Stimulated activated CD4-positive, alpha-beta T cell treated with anti-CD3 and anti-CD28 coated beads, TNF-alpha, amount 100 ng/mL, for 1 hour (primary cell): ENCODE measurements at places on chromosomes 11 and 22.

- DNase-seq: no peak
Measured at GRCh38 chr22:45895436-45896152, 81.4 kb downstream of the WNT7B start.

DNA sequence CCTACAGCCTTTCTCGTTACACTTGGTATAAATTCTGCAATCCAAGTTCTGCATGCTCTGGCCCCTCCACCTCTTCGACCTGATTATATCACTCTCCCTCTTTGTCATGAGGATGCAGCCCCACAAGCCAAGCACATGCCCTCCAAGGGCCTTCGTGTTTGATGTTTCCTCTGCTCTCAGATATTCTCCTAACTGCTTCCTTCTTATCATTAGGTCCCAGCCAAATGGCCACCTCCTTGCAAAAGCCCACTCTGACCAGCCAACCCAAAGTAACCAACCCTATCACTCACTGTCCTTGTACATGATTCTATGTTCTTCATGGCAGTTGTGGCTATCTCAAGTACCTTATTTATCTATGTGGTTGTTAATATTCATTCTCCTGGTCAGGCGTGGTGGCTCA is 38.3 kb upstream of the LRRC55 start:
- DNase-seq: no peak

DNA sequence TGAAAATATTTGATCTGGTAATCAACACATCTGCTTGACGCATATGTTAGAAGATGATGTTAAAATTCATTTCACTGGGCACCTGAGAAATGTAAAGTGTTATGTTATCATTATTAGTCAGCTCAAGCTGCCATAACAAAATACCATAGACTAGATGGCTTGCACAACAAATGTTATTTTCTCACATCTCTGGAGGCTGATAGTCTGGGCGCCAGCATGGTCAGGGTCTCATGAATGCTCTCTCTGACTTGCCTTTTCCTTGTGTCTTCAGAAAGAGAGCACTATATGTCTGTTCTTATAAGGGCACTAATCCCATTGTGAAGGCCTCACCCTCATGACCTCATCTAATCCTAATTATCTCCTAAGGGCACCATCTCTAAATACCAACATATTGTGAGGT is 435.3 kb downstream of the NELL1 start:
- DNase-seq: no peak

GRCh38 chr11:108223348-108224149 is 682 bp downstream of the ATM start:
- DNase-seq: no peak

- no peak for DNase-seq
Measured at GRCh38 chr11:86442827-86443226, 68.1 kb downstream of the CCDC81 start.

DNA sequence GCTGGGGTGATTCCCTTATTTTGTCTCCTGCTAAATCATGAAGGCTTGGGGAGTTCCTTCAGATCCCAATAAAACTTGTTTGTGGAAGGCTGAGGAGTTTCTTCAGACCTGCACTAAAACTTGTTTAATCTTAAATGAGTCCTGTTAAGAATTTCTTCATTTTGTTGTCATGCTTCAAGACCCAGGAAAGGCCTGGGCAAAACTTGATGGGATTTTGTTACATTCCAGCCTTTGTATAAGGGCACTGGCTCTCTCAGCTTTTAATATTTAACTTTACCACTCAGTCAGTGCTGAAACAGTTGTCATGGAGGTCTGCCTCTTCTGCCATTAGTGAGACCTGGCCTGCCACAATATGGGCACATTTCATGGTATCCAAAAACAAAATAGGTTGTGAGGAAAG is 699.0 kb downstream of the ETS1 start:
- DNase-seq: no peak

- DNase-seq: no peak
Measured at GRCh38 chr11:66061268-66061667, 8.8 kb upstream of the PACS1 start.

DNA sequence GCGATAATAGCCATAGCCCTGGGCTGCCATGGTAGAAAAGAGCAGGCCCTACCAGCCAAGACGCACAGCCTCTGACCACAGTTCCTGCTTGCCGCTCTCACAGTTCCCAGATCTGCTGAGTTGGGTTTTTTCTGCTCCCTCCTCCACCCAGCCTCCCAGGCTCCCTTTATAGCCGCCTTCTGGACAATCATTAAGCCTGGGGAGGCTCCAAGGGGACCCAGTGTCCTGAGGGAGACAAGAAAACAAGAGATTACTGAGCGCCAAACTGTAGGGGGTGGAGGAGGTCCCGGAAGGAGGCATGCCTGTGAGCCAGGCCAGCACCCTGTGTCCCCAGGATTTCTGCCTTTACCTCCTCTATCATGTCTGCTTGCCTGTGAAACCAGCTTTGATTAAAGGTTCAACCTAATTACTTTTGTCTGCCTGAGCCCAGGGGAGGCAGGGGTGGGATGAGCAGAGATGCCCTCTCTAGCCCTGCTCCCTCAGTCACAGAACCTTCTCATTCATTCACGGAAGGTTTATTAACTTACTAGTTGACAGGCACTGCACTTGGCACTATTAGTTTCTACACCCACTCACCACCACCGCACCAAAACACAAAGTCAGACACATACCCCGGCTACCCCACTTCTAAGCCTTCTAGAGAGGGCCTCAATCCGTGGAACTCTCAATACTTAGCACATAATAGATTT is 1.2 kb downstream of the SLC37A4 start:
- DNase-seq: no peak

- no peak for DNase-seq
Measured at GRCh38 chr22:39026509-39027150, 5.7 kb downstream of the APOBEC3D start.

- no peak for DNase-seq
Measured at GRCh38 chr22:24315367-24315966, 44.8 kb downstream of the SPECC1L start.

GRCh38 chr11:21489416-21490115 is 703.3 kb upstream of the ANO5 start:
- no peak for DNase-seq
